ENCODE measurements at places on chromosomes 13 and 19.

GRCh38 chr13:38849315-38849714, 141.3 kb downstream of the STOML3 start:
- no peak for DNase-seq

DNA sequence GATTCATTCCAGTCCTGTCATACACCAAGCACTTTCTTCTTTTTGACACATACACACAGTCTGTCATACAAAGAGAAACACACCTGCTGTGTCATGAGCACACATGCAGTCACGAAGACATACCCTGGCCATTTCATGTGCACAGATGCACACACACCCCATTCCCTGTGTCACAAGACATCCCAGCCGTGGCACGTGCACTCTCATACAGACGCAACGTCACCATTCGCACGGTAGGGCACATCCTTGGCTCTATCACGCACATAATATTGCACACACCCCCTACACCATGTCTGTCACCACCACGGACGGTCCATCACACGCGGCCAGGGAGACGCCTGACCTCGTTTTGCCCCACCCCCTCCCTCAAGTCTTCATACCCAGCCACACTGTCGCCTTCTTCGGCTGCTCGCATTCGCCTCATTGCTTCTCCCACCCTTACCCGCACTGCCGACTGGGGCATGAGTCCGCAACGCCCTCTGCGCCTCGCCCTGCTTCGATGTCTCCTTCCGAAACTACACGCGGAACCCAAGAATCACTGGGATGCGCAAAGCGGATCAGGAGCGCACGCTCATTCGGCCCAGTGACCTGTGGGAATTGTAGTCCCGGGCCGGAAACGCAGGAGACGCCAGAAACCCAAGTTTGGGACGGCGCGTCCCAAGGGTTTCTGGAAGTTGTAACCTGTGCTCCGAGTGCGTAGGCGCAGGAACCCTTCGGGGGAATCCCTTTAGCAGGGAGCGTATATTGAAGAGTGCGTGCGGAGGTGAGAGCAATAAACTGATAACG, 6.8 kb upstream of the ZNF283 start:
- no peak for DNase-seq

DNA sequence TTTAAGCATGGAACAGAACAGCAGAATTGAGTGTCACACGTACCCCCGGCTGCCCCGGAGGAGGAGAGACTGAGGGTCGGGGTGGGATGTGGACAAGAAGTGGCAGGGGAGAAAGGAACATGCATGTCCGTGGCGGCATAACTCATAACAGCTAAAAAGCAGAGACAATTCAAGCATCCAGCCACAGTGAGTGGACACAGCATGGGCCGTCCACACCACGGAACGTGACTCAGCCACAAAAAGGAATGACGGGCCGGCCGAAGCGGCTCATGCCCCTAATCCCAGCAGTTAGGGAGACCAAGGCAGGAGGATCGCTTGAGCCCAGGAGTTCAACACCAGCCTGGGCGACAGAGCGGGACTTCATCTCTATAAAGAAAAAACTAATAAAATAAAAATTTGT, 7.6 kb downstream of the DOHH start:
- no peak for DNase-seq

GRCh38 chr13:31236211-31236786, 36.5 kb downstream of the B3GLCT start:
- DNase-seq = no peak

DNA sequence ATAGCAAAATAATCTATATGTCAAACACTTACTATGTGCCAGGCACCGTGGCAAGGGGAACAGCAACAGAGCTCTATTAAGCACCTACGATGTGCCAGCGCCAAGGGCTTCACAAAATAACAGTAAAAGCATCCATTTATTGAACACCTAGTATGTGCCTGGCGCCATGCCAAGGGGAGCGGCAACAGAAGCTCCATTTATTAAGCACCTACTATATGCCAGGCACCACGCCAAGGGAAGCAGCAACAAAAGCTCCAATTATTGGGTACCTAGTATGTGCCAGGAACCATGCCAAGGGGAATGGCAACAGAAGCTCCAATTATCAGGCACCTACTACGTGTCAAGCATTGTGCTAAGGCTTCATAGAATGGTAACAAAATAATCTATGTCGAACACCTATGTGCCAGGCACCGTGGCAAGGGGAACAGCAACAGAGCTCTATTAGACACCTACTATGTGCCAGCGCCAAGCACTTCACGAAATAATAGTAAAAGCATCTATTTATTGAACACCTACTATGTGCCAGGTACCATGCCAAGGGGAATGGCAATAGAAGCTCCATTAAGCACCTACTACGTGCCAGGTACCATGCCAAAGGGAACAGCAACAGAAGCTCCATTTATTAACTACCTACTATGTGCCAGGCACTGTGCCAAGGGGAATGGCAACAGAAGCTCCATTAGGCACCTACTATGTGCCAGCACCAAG, 107.7 kb downstream of the PTPRS start:
- DNase-seq = no peak

DNA sequence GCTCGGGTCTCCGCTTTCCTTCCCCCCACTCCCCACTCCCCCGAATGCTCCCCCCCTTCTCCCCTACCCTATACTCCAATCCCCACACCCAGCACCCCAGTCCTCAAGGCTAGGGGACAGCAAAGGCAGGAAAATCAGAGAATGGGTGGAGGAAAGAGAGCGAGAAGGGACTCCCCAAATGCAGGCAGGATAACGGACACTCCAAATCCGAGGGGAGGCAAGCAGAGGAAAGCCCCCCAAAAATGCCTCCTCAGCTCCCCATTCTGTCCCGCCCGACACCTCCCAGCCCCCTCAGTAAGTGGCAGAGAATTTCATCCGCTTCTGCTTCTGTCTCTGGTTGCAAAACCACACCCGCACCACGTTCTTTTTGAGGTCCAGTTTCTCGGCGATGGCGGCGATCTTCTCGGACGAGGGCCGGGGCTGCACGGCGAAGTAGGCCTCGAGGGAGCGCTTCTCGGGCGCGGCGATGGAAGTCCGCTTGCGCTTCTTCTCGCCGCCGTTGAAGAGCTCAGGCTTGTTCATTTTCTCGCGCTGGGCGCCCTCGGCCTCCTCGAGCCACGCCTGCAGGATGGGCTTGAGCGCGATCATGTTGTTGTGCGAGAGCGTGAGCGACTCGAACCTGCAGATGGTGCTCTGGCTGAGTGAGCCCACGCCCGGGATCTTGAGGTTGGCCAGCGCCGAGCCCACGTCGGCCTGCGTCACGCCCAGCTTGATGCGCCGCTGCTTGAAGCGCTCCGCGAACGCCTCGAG, 2.1 kb downstream of the POU4F1 start:
- DNase-seq = no peak

DNA sequence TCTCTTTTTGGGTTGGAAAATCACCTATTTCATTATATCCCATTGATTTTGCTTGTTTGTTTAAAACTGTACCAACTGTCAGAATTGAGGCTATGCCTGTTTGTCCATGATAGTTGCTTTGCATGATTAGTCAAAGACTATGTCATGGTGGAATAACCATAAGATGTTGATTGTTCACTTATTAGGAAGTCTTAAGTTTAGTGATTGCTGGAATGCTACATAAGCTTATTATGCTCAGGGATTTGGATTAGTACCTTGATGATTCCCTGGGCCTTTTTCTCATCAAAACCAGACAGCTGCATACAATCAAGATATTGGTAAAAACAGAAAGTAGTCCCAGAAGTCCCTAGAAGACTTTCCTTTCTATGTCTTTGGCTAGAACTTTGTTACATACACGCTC, 954.7 kb downstream of the PCDH9 start:
- no peak for DNase-seq

Measured in smooth muscle cell of the brain vasculature (primary cell).